ENCODE measurements at places on chromosomes 7 and 10.

- no peak for DNase-seq
Observed at GRCh38 chr10:49179699-49180443, 8.3 kb downstream of the TMEM273 start.

DNA sequence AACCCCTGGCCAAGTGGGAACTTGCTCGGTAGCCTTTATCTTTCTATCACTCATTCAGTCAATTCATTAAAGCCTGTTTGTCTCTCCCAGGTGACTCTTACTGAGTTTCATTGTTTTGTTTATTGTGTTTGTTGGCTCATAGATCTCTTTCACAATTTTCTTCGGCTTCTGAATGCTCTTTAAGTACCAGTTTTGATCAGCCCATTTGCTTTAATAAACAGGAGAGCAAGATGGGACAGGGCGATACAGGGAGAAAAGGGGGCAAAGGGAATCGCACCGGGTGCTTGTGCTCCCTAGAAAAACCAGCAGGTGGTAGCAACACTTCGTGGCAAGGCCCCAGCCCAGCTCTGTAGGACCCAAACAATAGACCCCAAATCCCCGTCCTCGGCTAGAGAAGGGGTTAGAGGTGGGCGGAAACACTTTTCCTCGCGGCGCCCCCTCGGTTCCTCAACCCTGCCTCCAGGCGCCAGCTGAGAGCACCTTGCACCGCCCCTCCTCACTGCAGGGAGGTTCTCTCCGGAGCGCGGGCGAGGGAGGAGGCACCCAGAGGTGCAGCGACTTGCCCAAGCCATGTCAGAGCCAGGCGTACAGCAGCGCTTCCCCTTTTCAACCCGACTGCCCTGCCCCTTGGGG is 1.0 kb upstream of the EPHB6 start:
- DNase-seq = peak; percentile 41

DNA sequence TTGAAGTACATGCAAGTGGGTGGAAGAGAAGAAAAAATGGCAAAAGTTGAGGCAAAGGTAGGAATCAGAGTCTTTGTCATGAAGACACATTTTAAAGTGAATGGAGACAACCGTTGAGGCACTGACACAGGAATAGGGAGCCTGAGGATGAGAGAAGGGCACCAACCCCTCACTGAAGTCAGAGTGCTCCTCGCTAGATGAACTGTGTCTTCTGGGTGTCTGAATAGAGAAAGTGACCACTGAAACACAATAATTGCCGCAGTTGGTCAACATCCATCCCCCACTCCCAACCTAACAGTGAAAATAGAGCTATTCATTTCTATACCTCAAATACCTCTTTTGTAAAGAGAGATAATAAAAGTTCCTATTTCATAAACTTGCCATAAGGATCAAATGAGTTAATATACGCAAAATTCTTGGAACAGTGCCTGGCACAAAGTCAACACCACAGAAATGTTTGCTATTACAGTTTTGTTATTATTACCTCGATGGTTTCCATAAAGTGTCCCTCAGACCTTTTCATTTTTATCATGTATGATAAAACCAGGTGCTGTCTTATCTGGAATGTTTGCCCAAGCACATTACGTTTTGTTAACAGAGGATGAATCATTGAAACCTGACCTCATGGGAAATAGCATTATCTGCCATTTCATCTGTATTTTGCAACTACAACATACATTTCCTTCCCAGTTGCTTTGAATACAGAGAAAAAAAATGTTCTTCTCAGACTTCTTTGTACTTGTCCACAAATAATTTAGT is 61.8 kb upstream of the SP4 start:
- DNase-seq = peak; percentile 78

- DNase-seq = no peak
Observed at GRCh38 chr10:114352653-114353298, 51.5 kb downstream of the AFAP1L2 start.

GRCh38 chr7:11228515-11228914 is 254.8 kb downstream of the PHF14 start:
- DNase-seq = peak; percentile 38

DNA sequence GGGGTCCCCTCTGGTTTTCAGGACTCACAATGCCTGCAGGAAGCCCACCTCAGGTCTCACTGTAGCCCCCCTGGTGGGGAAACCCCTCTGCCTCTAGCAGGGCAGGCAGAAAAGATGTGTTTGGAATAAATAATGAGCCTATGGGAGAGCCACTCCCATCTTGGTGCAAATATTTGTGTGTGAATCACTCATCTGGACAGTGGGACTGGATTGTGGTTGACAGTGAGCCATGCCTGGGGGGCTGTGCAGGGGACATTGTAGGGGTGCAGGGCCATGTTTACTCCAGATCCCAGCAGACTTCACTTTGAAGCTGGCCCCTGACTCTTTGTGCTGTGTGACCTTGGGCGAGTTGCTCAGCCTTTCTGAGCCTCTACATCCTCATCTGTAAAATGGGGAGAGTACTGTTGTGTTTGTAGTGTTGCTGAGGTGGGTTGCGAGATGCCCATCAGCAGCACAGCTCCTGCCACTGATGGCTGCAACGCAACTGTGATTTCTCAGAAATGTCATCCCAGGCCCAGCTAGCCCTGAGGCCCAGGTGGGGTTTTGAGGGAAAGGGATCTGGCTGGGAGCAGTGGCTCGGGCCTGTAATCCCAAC is 20.7 kb downstream of the GTF2IRD1 start:
- DNase-seq = no peak

DNA sequence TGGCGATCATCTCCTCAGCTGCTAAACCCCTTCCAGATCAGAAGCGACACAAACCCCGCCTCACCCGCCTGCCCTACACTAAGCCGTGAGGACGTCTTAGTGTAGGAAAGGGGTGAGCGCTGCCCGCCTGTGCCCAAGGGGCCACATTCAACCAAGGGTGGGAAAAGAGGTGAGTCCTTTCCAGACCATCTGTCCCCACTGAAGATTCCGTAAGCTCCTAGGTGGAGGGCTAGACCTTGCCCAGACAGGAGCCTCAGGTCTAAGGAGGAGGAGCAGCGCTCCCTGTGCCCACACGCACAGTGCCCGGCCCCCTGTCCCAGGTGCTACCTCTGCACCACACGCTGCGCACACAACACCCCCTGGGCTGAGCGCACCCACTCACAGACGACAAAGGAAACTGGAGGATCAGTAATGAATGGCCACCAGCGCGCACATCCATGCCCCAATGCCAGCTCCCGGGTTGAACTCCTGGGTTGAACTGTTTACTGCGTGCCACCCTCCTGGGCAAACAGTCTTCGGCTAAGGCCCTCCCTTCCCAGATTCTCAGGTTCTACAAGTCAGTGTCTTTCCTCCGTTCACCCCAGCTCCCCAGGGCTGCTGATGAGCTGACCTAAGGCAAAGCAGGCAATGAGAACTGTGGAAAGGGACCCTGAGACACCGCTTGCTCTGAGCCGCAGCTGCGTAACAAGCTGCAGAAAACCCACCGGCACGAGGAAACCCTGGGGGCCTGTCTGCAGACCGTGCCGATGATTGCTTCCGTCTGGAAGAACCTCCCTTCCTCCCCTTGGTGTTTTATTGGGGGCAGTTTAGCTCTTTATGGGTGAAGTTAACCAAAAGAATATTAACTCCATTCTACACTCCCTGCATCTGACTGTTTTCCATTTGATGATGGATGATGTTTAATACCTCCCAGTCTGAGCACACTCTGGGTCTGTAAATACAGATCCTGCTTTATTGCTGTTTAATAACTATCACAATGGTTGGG is 185.9 kb downstream of the MAD1L1 start:
- no peak for DNase-seq

DNA sequence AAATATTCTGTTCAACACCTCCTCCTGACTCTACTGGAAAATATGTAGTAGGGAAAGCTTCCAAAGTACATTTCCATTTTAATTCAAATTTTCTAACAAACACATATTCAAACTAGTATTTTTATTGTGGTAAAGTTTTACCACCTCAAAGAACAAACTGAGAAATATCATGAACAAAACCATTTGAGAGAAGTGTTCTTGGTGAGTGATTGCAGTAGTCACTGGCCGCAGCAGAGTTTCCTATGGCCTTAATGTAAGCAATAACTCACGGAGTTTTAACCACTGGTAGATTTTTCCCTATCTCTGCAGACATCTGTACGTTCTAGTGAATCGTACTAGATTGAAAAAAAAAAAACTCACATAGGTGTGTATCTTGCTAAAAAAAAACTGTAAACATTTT is 487.0 kb upstream of the FZD8 start:
- no peak for DNase-seq

DNA sequence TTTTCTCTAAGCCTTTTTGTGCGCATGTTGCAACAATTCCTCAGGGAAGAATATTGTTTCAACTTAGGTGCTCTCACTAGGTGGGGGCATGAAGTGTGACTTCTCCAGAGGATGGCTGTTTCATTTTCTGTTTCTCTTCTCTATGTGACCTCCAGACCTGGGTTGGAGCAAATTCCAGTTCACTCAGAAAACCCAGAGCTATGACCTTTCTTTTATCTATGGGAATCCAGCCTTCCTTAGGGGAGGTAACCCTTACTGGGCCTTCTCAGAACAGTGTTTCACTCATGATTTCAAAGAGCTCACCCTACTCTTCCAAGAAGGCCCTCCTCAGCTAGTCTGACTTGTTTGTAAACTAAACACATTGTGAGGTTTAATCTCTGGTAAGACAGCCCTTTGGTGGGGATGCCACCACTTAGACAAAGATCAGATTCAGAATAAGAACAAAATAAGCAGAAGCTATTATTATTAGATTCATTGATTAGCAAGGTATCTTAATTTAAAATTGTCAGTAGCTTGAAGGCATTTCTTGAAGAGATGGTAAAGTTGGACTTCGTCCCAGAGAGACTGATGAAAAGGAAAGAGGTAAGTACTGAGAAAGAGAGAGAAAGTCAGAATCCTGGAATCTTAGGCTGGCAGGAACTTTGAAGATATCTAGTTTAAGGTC is 16.6 kb upstream of the TAS2R60 start:
- no peak for DNase-seq

DNA sequence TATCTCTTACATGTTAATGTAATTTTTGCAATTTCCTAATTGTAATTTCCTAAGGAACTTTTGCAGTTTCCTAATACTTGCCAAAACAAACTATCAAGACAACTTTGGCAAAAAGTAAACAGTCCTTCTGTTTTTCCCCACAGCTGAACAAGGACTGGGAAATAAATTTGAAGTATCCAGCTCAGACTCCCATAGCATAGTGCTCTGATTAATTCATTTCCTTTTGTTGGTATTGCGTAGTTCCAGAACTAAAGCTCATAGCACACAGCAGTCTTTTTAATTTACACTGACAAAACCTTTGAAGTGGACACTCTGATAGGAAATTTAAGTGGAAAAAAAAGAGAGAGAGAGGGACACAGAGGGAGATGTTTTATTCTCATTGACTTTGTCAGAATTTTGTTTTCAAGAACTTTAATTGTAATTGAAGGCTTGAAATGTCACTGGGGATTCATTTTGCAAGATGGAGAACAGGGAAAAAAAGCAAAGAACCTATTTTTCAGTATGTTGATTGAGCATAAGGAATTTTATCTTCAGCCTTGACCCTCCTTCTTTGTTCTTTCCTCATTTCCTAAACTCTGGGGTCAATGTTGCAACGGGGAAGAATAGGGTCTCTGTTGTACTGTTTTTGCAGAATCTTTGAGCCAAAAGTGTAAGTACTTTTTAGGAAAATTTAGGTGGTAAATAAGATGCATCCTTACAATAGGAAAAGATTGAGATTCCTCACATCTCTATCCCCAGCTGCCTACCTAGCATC is 232.2 kb upstream of the NPSR1 start:
- DNase-seq = no peak

GRCh38 chr10:104472505-104472904 is 118.9 kb downstream of the CFAP58 start:
- DNase-seq = no peak

DNA sequence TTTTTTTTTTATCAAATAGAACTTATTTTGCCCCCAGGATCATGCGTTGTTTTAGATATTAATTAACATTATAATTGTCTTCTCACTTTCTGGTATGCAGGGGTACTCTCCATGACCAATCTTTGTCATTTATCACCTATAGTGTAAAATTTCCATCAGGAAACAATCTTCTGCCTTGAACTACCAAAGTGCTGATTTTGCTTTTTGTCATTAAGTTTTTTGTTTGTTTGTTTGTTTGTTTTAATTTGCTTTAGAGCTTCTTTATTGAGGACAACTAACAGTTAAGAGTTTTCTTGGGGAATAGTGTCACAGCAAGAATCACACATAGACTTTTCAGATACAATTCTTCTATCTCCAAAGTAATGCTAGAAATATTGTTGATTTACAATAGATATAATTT is 171.2 kb upstream of the PRPS1L1 start:
- DNase-seq = no peak

GRCh38 chr10:35270100-35270499 is 66.2 kb upstream of the CCNY start:
- no peak for DNase-seq

DNA sequence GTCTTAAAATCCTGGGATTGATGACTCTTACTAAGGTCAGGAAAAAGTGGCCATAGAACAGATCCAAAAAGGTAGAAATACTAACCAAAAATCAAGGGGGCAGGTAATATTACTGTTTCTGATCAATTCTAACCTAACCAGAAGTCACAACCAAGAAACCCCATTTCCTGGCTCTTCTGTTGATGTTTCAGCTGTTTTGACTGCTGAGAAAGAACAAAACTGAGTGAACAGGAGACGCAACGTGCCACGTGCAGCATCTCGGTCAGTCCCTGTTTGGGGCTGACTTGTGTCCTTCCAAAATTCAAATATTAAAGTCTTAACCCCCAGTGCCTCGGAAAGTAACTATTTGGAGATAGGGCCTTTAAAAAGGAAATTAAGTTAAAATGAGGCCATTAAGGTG is 56.8 kb downstream of the JAZF1 start:
- DNase-seq = no peak

GRCh38 chr10:93854975-93855374 is 38.8 kb upstream of the SLC35G1 start:
- no peak for DNase-seq

GRCh38 chr7:45574669-45575500 is 717 bp downstream of the ADCY1 start:
- peak; percentile 46 for DNase-seq

- no peak for DNase-seq
Observed at GRCh38 chr7:79090543-79090942, 362.9 kb downstream of the MAGI2 start.

DNA sequence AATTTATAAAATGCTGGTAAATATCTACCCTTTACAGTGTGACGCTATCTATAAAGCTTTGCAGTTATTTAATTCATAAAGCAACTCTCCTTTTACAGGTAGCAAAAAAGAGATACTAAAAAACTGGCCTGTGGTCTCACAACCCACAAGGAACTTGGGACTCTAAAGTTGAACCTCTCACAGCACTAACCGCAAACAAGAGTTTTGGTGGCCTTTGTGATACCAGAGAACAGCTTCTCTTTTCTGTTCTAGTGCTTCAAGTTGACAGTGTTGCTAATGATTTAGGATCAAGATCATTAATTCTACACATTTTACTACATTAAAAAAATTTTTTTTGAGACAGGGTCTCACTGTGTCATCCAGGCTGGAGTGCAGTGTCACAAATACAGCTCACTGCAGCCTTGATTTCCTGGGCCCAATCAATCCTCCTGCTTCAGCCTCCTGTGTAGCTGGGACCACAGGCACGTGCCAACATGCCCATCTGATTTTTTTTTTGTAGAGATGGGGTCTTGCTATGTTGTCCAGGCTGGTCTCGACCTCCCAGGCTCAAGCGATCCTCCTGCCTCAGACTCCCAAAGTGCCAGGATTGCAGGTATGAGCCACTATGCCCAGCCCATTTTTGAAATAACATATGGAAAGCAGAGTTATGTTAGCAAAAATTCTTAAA is 56.0 kb upstream of the ST8SIA6 start:
- no peak for DNase-seq

- no peak for DNase-seq
Observed at GRCh38 chr7:129917934-129918333, 34.8 kb downstream of the UBE2H start.

Measured in NCI-H1092 (cell line).